Fibroblast of lung (primary cell): ENCODE measurements at places on chromosomes 2 and 18. TPM values are rescaled to one million over a fixed set of nuclear protein-coding genes. Genes with fewer than 3 reads are reported as not detected.

GRCh38 chr2:217274578-217274977 lies 414.7 kb upstream of the TNP1 start:
- DNase-seq: no peak
- peaks cover 29% of the 10 kb centered on the region for H3K4me1 ChIP-seq
- H3K27me3 ChIP-seq: no peaks in the 10 kb centered on the region

DNA sequence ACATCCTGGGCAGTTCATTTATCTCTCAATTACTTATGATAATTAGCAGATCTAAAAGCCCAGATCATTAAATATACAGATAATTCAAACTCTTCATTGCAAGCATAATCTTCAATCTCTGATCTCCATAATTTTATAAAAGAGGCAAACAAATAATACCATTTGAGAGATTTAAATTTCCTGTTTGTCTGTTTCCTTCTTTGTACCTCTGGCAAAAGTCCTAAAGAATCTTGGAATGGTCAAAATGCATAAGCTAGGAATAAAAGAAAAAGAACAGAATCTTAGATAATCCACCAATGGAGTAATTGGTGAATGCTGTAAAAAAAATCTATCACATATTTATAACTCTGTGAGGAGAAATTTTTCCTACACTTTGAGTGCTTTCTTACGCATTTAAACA lies 1080.9 kb upstream of the ZEB2 start:
- H3K27me3 ChIP-seq: no peaks in the 10 kb centered on the region
- H3K27ac ChIP-seq: no peak overlapping the region
- no peak overlapping the region for H3K4me3 ChIP-seq
- peaks cover 6% of the 10 kb centered on the region for H3K4me1 ChIP-seq

The HAAO gene
- total RNA-seq: 2.8 and 4.1 TPM in 2 replicates

GRCh38 chr2:226712941-226713340 lies 86.7 kb downstream of the IRS1 start:
- DNase-seq: no peak
- H3K27ac ChIP-seq: no peak overlapping the region
- no peak overlapping the region for H3K4me3 ChIP-seq
- no peaks in the 10 kb centered on the region for H3K4me1 ChIP-seq

- H3K4me3 ChIP-seq: no peak overlapping the region
- no peaks in the 10 kb centered on the region for H3K27me3 ChIP-seq
- no peaks in the 10 kb centered on the region for H3K4me1 ChIP-seq
- no peak for DNase-seq
- no peak overlapping the region for H3K27ac ChIP-seq
Observed at GRCh38 chr2:88680266-88680902, 11.1 kb upstream of the RPIA start.

- H3K4me3 ChIP-seq: no peak overlapping the region
- H3K4me1 ChIP-seq: no peaks in the 10 kb centered on the region
- H3K36me3 ChIP-seq: no peaks in the 10 kb centered on the region
- H3K27ac ChIP-seq: no peak overlapping the region
- DNase-seq: no peak
Observed at GRCh38 chr18:60746491-60746890, 373.9 kb upstream of the MC4R start.

The HOXD9 gene
- not detected in 2 replicates for total RNA-seq
